Mesothelial cell of epicardium (in vitro differentiated cells): ENCODE measurements at places on chromosomes 6 and 20.

GRCh38 chr6:106180208-106180607 lies 94.1 kb downstream of the PRDM1 start:
- no peak for DNase-seq

DNA sequence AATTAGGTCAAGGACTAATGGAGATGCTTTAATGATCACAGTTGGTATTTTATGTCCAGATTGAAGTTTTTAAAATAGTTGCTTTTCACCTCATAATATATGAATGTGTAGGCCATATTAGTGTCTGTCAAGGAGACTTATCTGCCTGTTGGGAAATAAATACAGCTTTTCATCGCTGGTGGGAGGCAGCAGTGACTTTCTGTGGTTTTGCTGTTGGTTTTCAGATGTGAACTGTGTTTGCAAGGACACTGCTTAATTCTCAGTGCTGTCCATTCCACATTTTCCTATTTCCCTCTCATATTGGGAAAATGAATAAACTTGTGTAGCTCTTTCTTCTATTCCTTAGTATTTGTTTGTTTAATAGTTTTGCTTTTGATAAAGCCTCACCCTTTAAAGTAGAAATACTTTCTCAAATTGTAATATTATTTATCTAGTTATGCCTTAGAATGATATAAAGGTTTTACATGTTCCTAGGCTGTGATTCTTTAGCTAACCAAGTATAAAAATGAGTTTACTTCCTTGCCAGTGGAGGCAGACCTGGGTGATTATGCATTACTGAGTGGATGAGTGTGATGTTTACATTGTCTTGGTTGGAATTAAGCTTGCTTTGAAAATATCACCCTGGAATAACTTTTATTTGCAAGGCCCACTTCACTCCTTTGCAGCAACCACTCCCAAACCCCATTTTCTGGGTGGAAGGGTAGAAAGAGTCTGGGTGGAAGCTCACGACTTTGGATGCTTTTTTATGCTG lies 3.3 kb downstream of the PLCB4 start:
- DNase-seq: no peak

DNA sequence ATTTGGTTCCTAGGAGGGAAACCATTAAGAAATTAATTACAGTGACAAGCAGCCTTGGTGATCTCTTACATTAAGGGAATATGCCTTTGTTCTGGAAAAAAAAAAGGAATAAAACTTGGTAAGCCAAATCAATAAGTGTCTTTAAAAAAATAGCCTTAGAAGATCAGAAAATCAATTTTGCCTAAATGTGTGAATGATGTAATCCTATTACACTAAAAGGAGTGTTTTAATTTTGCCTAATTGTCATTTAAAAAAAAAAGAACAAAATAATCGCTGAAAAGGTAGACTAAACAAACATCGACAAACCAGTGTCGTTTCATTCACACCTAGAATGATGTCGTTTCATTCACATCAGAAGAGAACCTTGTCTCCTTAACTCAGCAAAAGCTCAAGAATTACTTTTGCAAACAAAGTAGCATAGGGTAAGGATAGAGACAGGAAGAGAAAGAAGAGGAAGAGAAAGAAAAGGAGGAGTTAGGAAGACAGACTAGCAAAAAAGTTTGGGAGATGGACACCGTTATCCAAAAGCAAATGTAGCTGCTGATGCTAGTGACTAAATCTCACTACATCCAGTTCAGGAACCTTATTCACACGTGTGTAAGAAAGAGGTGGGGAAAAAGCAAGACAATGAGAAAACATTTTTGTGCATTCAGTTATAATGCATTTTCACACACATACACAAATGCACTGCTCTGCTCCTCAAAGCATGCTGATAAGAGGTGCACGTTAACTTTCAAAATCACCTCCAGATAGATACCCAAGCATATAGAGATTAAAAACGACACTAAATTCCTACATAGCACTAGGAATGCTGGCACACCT lies 60.6 kb downstream of the HIVEP2 start:
- DNase-seq: no peak

DNA sequence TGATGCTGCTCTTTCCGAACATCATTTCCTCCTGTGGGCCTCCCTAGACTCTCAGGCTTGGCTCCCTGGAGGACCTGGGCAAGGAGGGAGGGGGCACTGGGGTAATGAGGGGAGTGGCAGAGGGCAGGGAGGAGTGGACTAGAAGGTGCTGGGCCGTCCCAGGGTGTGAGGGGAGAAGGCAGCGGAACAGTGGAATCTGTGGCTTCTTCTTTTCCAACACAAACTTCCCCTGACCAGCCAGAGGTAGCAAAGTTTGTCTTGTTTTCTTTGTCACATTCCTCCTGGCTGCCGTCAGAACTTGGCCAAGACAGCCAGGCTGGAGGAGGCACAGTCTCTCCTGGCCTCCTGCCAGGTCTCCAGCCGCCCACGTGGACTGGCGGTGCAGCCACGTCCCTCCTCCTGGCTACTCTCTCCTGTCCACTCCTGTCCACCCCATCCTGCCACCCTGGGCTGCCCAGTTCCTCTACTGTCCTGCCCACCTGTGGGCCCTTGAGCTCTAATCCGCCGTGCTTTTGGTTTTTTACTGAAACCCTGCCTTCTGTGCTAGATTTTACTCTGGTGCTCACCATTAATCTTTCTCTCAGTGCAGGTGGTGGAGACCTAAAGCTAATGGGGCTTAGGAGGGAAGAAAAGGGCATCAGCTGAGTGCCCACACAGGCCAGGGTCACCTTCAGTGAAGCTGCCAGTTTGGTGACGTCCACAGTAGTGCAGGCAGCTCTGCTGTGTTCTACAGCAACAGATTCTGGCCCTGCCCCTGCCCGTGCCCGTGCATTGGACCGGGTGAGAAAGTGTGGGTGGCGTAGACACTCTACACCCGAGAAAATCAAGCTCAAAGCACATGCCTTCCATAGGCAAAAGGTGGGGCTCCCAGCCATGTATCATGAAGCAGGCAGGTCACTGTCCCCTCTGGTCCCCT lies 2.8 kb upstream of the CDSN start:
- peak; percentile 82 for DNase-seq

GRCh38 chr20:57660922-57661745 lies 40.9 kb upstream of the ZBP1 start:
- DNase-seq: peak; percentile 6

- DNase-seq: no peak
Observed at GRCh38 chr20:49496553-49497397, 14.3 kb upstream of the KCNB1 start.

GRCh38 chr20:62346398-62347150 lies 20.5 kb downstream of the LAMA5 start:
- DNase-seq: no peak

GRCh38 chr20:50208085-50208491 lies 17.5 kb downstream of the CEBPB start:
- no peak for DNase-seq

GRCh38 chr20:46347841-46348803 lies 39.8 kb upstream of the CDH22 start:
- no peak for DNase-seq

DNA sequence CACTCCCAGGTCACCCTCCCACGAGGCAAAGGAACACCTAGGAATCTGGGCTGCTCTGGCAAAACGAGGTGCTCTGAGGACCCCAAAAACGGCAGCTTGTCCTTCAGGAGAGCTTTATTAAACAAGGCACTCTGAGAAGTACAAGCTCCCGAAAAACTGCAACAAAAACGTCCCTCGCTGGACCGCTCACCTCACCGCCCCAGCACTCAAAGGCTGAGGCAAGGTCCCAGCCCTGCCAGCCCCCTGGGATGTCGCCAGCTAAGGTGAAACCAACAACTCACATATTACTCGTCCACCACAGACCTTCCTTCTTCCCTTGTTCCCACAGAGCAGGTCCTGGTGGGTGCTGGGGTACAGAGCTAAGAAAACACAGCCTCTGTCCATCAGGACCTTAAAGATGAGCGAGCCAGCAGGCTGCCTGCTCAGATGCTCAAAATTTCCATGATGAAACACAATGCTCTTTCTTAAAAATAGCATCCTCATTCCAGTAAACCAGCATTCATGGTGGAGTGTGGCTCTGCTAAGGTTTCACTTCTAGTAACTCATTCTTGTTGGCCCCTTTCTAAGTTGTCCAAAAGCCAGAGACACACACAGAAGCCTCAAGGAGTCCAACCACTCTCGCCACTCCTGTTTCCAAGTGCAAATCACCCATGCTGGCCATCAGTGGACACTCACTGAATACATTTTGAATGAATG lies 35.9 kb downstream of the ATP9A start:
- DNase-seq: no peak

DNA sequence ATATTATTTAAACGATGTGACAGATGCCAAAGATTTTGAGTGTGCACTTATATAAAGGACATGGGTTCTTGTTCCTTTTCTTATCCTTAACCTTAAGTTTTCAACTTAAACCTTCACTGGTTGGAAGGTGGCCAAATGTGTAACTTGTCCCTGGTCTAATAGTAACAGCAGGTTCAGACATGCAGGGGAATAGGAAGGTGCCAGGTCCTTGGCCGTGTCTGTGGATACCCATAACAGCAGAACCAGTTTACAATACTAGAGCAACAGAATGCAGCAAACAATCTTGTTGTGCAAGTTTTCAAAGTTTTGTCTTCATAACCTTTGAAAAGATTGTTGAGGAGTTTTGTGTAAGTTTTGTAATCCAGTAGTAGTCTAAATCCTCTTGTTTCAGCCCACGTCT lies 4.4 kb downstream of the MYB start:
- DNase-seq: no peak

DNA sequence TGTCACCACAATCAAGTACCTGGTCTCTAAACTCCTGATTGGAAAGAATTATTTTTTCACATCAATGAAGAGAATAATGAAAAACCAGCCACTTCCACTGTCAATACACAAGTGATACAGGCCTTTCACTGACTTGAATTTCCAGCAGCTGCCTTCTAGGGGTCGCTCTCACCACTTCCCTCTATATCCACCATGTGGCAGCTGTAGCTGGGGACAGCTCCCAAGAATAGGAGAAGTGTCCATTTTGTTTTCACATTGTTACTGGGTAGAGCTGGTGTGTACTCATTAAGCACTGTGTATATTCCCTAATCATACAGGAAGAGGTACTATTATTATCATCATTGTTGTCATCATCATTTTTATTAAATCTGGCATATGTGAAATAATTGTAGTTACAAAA lies 438.4 kb upstream of the SPTLC3 start:
- DNase-seq: no peak

DNA sequence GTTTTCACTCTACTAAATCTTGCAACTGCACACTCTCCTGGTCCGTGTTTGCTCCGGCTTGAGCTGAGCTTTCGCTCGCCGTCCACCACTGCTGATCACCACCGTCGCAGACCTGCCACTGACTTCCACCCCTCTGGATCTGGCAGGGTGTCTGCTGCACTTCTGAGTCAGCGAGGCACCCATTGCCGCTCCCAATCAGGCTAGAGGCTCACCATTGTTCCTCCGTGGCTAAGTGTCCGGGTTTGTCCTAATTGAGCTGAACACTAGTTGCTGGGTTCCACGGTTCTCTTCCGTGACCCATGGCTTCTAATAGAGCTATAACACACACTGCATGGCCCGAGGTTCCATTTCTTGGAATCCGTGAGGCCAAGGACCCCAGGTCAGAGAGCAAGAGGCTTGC lies 98.6 kb upstream of the GPR6 start:
- DNase-seq: no peak

- no peak for DNase-seq
Observed at GRCh38 chr6:12096342-12096741, 84.2 kb downstream of the HIVEP1 start.

GRCh38 chr6:35071347-35071994 lies 69.7 kb downstream of the TCP11 start:
- DNase-seq: no peak

DNA sequence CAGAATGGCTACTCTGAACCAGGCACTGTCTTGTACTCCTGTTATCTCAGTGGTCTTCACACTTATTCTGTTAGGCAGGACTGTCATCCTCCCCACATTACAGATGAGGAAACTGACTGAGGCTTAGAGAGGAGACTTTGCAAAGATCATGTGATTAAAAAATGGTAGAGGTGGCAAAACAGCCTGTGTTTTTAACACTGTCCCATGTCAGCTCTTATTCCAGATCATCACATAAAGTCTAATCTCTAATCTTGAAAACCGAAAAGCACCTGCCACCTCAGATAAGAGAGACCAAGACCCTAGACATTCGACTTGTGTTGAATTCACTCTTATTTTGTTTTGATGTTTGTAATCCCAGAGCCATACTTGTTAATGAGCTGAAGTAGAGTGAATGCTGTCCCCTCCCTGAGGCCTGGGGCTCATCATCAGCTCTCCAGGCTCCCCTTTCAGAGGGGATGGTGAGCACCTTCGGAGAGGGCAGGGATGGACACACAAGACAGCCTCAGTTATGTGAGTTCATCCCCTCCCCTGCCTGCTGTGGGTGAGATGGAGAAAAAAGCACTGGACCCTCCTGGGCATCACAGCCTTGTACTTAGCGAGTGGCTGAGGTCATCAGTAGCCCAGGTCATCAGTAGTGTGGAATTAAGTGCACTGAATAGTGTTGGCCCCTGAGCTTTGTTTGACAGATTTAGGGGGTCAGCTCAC lies 30.6 kb downstream of the MTHFD1L start:
- DNase-seq: no peak

DNA sequence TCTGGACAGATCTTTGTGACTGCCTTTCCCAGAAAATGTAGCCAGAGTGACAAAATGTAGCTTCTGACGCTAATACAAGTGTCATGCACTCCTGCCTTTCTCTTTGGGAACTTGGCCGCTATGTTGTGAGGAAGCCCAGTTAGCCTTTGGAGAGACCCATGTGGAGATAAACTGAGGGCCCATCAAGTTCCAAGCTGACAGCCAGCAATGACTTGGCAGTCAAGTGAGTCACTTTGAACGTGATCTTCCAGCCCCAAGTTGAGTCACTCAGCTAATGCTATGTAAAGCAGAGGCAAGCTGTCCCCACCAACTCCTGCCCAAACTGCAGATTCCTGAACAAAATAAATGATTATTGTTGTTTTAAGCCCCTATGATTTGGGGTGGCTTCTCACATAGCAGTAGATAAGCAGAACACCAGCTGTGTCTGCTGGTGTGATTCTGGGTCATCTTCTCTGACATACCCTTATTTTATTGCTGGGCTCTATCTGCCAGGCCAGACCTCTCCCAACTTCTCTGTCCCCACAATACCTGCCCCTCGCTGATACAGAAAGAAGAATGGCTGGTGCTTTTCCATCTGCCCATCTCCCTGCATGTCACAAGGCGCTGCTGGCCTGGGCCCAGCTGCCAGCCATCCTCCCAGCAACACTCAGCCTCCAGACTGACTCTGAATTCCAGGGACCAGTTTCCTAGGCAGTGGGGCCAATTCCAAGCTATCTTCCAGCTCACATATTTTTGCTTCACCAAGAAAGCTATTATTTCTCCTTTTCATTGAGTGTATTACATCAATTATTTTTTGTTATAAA lies 274.8 kb downstream of the LRFN2 start:
- no peak for DNase-seq

- DNase-seq: no peak
Observed at GRCh38 chr6:56790414-56790813, 147.7 kb upstream of the DST start.

- DNase-seq: no peak
Observed at GRCh38 chr6:164069350-164069990, 655.0 kb downstream of the QKI start.

DNA sequence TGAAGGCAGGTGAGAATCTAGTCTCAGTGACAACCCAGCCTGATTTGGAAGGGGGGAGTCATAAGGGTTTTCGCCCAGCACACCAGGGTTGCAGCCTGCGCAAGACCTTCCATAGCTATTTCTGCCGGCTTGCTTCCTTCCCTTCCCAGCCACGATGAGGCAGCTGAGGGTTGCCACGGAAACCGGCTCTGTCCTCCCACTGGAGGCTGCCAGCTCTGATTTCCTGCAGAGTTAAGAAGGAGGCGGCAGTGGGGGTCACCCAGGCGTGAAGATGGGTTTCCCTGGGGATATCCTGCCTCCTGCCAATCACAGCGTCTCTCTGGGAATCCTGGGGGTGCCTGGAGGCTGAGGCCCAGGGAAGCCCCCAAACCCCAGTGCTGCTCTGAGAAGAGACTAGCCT lies 23.1 kb upstream of the KCNB1 start:
- DNase-seq: no peak
